ENCODE measurements at places on chromosomes 1 and 21.

GRCh38 chr1:224368409-224368808 lies 11.7 kb downstream of the CNIH4 start:
- no peak for DNase-seq

GRCh38 chr1:19462781-19463503 lies 22.4 kb downstream of the CAPZB start:
- no peak for DNase-seq

- DNase-seq, result no peak
Observed at GRCh38 chr1:40952744-40953315, 26.7 kb upstream of the CTPS1 start.

- DNase-seq, result no peak
Observed at GRCh38 chr21:16095005-16095404, 365.2 kb downstream of the USP25 start.

DNA sequence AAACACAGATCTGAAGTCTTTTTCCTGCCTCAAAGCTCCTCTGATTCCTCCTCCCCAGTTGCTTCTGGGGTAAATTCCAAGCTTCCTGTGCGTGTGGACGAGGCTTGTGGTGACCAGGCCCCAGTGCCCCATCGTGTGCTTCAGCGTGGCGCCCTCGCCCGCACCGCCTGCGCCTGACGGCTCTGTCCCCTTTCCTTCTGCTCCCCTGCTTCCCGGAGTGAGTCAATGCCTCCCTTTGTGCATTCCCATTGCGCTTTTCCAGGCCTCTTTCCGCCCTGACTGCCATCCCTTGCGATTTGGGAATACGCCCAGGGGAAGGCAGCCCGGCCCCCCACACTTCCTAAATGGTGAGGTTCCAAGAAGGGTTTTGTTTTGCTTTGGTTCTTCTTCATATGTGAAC lies 36.3 kb downstream of the FAAP20 start:
- DNase-seq, result no peak

- no peak for DNase-seq
Observed at GRCh38 chr1:37865348-37866120, 6.1 kb upstream of the MTF1 start.

GRCh38 chr1:245183429-245183828 lies 28.6 kb downstream of the KIF26B start:
- no peak for DNase-seq

- DNase-seq, result no peak
Observed at GRCh38 chr1:157407917-157408525, 144.3 kb downstream of the FCRL5 start.

DNA sequence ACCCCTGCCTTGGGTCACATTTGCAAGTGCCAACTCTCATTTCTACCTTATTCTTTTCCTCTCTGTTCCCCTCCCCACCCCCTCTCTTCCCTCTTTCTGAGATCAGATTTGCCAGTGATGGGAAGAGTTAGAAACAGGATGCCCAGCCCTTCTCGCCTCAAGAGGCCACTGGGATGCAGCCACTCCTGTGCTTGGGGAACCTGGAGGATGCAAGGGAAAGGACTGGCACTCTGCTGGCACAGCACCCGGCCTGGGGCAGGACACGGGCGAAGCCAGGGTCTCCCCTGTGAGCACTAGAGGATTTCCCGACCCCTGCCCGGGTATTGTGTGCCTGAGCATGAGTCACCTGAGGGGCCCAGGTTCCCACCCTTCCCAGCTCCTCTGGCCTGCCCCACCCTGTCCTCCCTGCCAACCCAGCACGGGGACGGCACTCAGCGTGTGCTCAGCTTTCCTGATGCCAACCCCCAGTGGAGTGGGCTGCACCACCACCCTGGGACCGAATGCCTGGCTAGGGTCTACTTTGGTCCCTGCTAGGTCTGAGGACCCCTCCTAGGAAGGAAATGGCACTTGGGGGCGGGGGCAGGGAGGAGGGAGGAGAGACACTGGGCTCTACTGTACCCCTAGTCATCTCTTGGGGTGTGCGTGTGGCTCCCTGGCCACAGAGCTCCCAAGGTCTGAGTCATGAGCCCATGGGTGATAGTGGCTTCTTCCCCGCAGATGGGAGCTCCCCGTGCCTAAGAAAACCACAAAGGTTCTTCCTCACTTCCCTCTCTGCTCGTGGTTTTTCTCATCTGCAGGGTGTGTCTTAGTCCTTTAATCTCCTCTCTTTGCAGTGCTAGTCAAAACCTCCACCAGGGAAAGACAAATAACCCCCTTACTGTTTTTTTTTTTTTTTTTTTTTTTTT lies 12.4 kb downstream of the LMNA start:
- DNase-seq, result no peak
